ENCODE measurements at places on chromosomes 1 and 21.

DNA sequence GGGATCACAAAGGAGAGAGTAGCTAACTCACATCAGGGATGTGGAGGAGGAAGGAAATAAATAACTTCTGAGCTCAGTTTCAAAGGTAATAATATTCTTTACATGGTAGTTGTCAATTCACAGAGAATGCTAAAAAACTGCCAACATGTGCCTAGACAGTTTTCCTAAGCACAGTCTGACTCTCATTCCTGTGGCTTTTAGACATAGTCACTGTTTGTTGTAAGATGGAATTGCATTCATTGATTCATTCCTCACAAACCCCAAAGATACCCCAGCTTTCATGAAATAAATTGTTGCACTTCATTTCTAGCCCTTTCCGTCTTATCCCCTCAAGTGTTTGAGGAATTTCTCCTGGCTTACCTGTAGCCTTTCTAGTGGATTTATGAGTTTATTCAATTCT is 263.9 kb downstream of the NTNG1 start:
- DNase-seq = no peak

DNA sequence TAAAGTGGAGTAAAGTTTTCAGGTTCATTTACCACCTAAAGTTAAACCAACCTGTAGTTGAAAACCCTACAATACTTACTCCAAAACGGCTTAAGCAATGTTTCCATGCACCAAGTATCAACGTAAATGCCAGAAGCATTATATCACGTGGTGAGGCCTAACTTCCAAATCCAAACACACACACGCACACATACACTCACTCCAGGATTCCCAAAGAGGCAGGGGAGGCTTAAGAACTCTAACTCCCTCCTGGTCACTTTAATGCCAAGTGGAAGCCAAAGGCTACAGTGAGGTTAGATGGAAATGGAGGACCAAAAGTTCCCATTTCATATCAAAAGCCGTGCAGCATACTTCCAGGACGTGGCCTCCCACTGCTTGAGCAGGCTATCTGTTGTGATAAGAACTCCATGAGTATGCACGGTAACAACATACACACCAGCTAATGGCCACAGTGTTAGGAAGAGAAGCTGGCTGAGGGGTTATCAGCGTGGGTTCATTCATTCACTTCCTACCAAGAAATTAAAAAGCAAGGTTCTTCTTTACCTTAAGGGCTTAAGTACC is 224.1 kb downstream of the SLC45A1 start:
- DNase-seq = no peak

DNA sequence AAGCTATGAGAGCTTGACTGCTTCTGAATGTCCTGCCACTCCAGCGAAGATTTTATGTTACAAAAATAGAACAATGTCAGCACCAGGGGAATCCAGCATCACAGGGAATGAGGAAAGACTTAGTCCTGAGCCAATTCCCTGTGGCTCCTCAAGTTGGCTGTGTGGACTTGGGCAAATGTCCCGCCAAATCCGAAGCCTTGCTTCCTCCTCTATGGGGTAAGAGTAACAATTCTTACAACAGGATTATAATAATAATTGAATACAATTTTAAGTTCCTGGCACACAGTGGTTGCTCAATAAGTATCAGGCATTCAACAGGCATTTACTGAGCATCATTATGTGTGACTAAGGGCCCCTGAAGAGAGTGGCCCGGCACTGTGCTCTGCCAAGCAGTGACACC is 44.4 kb downstream of the STPG1 start:
- DNase-seq = no peak

GRCh38 chr1:227917081-227917950 is 30.4 kb downstream of the WNT9A start:
- DNase-seq = no peak

- DNase-seq = no peak
Observed at GRCh38 chr1:168235937-168236336, 10.1 kb downstream of the SFT2D2 start.

DNA sequence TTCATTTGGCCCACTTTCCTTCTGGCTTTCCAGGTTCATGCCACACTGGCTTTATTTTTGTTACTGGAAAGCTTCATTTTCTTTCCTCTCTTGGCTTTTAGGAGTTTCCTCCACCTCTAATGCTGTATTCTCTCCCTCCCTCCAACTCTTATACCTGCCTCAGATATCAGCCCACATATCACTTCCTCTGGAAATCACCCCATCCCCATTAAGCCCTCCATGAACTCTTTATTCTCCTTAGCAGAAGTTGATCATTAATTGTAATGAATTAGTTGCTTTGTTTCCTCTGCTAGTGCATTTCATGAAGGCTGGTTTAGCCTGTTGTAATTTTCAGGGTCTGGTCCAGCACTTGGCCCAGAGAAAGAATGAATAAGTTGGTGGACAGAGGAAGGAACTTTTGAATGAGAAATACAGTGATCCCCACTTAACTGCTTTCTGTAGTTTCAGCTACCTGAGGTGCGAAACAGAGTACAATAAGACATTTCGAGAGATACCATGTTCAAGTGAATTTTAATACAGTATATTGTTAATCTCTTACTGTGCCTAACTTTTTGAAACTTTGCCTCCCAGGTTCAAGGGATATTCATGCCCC is 1.7 kb downstream of the SOAT1 start:
- no peak for DNase-seq

- no peak for DNase-seq
Observed at GRCh38 chr1:246074421-246074820, 432.7 kb downstream of the SMYD3 start.

DNA sequence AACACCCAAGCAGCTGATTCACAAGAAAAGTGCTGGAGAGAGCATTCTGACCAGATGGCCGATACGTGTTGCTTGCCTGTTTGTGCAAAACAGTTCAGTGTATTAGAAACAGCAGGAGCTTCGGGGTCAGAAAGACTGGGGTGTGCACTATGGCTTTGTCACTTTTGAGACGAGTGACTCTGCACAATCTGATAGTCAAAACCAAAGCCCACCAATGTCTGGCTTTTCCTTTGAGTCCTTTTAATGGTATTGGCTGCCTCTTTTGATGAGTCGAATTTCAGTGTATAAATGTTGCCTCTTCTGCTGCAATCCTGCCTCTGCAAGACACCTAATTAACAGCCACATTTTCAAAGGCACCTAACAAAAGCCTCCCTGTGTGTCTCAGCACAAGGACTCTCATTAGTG is 444.6 kb downstream of the AJAP1 start:
- peak; percentile 3 for DNase-seq

GRCh38 chr1:66916320-66916719 is 8.3 kb downstream of the DNAI4 start:
- DNase-seq = no peak

DNA sequence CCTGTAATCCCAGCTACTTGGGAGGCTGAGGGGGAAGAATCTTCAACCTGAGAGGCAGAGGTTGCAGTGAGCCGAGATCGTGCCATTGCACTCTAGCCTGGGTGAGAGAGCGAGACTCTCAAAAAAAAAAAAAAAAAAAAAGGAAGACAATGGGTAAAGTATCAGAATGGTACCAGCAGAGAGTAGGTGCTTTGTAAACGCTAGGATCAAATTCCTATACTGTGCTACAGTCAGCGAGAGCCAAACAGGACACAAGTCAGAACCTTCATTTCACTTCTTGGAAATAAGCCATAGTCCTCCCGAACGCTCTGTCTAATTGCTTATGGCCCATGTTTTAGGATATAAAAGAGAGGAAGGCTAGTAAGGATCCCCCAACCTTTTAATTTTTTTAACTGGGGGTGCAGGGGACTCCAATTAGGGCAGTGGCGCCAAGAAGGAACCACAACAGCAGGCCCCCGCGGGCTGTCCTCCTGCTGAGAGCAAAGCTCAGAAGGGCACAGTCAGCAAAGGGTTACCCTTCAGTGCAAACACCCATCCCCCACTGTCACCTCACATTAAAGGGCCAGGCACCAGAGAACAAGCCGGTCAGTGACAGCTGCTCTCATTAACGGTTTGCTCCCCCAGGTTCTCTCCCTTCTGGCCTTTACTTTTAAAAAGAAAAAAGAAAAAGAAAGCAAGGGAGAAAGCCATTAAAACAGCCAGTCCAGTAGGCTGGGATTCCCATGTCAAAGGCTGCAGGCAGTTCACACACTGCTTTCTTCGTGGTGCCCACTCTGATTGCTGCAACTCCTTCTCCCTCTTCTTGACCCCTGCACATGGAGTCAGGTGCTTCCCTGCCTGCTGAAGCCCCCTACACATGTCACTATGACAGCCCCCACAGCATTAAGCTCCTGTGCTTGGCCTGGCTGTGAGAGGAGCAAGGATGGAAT is 69.4 kb downstream of the PLPP3 start:
- DNase-seq = no peak

GRCh38 chr1:2977886-2978611 is 43.2 kb upstream of the ACTRT2 start:
- no peak for DNase-seq

DNA sequence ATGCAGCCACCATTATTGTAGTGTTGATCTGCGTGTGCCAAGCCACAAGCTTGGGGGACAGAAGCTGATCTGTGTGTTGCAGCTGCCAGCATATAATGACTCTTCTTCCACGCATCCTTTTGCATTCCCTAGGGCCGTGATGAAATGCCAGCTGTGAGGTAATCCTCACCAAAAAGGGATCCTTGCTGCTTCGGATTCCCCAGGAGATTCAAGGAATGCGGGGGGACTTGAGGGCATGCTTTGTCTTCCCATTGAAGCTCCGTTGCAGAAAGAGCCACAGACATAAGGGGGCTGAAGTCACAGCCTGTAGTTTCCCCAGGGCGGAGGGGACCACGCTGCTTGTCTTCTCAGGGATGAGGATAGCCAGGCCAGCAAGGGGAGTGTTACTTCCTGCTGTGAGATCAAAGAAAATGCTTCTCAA is 281.6 kb upstream of the FMN2 start:
- DNase-seq = no peak

- no peak for DNase-seq
Observed at GRCh38 chr1:181344091-181344490, 139.2 kb upstream of the CACNA1E start.

GRCh38 chr1:38005195-38006007 is at the start of gene FHL3:
Gene FHL3, minus strand, starts transcription at chr1:38005514. Its CDS starts 6,102 bp downstream, at chr1:37999412.
- peak; percentile 31 for DNase-seq

- DNase-seq = peak; percentile 79
Observed at GRCh38 chr1:904310-904950, 19.3 kb upstream of the SAMD11 start.

DNA sequence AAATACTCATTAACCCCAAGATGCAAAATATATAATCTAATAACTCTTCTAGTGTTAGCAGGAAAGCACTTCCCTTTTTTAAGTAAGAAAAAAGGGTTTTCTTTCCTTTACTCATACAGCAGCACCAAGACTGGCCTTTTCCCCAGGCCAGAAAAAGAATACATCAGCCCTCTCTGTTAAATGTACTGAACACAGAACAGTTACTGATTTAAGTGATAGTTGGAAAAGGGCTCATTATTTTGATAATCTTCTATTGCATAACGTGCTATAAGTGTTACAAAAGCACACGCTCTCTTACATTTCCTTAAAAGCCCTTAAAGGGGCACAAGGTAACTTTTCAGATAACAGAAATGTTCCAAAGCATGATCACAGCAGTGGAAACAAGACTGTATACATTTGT is 142.9 kb downstream of the TIAM1 start:
- no peak for DNase-seq

DNA sequence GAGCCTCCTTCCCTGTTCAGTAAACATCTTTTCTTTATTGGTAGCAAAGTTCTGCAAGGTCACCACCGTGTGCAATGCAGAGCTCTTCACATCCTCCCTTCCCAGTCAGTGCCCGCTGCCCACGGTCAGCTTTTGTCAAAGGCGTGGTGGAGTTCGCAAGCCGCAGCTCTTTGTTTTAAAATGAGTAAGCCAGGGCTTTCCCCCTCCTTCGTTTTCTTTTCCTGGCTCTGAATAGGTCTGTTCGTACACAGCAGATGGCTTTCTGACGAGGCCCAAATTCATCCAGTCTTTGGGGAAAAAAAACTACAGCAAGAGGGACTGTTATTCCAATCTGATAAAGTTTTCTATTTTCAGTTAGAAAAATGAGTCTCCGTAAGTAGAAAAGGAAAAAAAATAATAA is 153.2 kb downstream of the LRIG2 start:
- no peak for DNase-seq

GRCh38 chr1:60899464-60899863 is 182.9 kb upstream of the NFIA start:
- DNase-seq = no peak

GRCh38 chr1:2847086-2847985 is 45.8 kb upstream of the TTC34 start:
- DNase-seq = no peak

All from DMS79 treated with DMSO at 0.1 percent for 48 hours (cell line).